CD4-positive, alpha-beta T cell treated with Interleukin-15 for 4 hours (primary cell): ENCODE measurements at places on chromosomes 16 and 17.

GRCh38 chr16:1758923-1759322 lies 12.4 kb downstream of the NME3 start:
- no peak for DNase-seq

GRCh38 chr16:22961206-22961605 lies 147.2 kb downstream of the HS3ST2 start:
- DNase-seq = no peak

GRCh38 chr16:84323606-84324005 lies 28.9 kb downstream of the WFDC1 start:
- DNase-seq = no peak

DNA sequence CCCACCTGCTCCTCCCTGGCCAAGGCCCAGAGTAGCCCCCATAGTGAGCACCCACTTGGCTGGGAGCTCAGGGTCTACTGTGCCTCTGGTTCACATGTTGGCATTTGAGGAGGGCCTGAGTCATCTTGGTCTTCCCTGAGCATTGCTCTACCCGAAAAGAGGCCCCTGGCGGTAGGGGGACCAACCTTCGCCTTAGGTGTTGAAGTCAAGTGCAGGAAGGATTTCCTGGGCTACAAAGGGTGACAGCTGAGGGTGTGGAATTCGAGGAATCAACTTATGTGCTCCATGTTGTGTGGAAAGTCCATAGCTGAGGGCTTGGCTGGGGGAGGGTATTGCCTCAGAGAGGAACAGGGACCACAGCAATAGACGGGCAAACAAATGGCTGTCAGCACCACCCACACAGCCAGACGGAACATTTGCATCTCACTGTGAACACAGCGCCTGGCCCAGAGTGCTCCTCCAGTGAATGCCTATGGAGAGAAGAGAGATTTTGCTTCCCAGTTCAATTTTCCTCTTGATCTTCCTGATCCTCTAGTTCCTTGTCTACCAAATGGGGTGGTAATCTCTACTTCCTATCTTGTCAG lies 35.6 kb upstream of the NGFR start:
- no peak for DNase-seq

DNA sequence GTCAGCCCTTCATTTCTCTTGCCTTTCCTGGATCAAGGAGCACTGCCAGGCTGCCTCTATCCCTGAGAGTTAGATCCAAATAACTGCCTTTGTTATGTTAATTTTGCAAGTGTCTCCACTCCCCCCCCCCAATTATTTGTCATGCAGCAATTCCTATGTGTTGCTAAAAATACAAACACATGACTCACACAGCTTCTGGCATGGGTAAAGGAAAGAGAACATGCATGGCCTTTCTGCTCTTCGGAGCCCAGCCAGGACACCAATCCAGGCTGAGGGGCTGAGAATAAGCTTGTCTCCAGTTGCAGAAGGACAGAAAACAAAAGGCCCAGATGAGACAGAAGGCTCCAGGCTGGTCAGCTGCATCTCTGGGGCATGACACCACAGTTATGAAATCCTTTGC lies 148.0 kb upstream of the TNRC6C start:
- no peak for DNase-seq

- no peak for DNase-seq
Observed at GRCh38 chr16:52497067-52497816, 49.7 kb downstream of the TOX3 start.

- DNase-seq = no peak
Observed at GRCh38 chr16:70604407-70605282, 41.7 kb upstream of the IL34 start.

DNA sequence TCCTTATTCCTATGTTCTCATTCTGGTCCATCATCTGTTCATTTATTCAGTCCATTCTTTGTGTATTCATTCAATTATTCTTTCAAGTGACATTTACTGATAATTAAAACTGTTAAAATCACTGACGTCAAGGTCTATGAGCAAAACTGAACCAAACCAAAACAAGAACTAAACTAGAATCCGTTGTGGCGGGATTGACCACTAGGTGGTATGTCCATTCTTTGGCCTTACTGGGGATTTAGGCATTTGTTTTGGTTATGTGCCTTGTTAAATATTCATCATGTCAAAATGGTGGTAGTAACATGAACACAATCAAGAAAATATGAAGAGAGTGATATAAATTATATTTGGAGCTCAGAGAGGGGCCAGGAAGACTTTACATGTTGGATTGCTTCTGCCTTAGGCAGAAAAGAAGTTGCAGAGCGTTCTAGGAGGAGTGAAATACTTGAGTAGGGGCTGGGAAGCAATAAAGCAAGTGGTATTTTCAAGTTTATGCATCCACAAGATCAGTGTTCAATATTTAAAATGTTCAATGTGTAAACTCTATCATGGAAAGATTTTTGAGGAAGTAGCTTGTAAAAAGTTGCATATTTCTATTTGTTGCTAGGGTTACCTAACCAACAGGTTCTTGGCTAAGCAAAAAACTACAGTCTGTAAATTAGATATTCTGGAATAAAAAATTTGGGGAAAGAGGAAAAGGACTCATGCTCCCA lies 129.0 kb downstream of the CDH13 start:
- no peak for DNase-seq

- no peak for DNase-seq
Observed at GRCh38 chr16:55036371-55036821, 105.7 kb downstream of the IRX5 start.

- DNase-seq = no peak
Observed at GRCh38 chr17:5050278-5050677, 15.1 kb upstream of the SLC52A1 start.

GRCh38 chr17:1562176-1562643 lies 382 bp downstream of the PITPNA start:
- no peak for DNase-seq

GRCh38 chr16:75281826-75282225 lies 30.4 kb upstream of the BCAR1 start:
- DNase-seq = no peak

DNA sequence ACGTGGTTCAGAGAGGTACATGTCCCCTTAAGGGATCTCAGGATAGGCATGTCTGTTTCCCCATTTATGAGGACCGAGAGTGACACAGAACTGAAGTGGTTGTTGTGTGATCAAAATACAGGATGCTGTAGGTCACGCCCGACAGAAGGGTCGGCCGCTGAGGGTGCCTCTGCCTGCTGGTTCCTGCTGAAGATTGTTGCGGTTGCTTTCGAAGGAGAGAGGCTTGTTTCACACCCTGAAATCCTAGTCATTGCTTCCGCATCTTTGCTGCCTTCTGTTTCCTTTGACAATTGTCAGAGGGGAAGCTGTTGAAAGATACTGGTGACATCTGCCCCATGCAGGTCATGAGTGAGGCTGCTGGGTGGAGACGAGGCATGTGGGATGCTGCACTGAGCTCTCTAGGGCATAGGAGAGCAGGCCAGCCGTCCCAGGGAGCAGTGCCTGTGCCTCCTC lies 3.8 kb upstream of the NAT9 start:
- peak; percentile 74 for DNase-seq

DNA sequence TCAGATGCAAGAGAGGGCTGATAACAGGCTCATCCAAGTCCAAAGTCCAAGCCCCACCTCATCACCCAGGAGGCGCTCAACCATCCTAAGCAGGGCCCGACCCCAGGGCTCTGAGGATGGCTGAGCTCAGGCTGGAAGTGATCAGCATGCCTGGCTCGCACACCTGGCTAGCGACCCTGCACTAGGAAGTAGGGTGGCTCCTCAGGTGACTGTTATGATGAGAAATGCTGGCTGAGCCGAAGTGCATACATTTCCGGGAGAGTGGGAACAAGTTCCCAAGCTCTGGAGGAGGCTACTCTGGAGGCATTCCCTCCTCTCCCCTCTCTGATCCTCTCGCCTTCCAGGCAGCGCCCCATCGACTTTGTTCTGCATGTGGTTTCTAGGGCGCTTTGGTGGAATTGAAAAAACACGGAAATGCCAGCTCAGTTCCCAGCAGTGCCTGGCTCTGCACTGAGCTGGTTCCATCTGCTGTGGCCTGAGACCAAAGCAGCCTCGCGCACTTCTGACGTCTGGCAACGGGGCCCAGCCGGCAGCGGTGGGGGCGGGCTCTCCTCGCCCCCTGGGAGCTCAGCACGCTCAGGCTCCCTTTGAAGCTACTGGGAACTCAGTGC lies 130.3 kb downstream of the IRF8 start:
- no peak for DNase-seq

DNA sequence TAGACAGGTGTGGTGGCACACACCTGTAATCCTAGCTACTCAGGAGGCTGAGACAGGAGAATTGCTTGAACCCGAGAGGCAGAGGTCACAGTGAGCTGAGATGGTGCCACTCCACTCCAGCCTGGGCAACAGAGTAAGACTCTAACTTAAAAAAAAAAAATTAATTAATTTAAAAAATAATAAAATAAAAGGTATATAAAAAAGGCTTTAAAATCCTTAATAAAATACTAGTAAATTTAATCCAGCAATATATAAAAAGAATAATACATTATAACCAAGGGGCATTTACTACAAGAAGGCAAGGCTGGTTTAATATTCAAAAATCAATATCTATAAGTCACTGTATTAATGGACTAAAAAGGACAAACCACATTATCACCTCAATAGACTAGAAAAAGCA lies 44.8 kb upstream of the MNT start:
- DNase-seq = no peak

- no peak for DNase-seq
Observed at GRCh38 chr16:2278272-2278608, 10.3 kb upstream of the RNPS1 start.

- DNase-seq = no peak
Observed at GRCh38 chr16:71778780-71779179, 29.9 kb downstream of the AP1G1 start.

DNA sequence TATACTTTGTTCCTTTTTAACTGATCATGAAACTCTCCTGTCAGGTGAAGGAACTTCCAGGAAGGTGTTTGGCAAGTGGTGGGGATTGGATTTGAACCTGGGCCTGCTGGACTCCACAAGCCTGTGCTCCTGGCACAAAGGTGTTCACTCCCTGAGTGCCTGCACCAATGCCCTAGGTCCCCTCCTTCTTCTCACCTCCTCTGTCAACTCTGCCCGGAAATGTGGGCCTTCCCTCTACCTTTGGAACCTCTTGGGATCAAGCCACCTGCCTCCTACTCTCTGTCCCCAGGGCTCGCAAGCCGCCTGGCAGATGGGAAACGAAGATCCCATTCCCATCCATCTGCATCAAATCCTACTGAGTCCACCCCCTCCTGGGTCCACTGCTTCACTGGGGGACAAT lies 40.0 kb downstream of the RTN4RL1 start:
- no peak for DNase-seq

DNA sequence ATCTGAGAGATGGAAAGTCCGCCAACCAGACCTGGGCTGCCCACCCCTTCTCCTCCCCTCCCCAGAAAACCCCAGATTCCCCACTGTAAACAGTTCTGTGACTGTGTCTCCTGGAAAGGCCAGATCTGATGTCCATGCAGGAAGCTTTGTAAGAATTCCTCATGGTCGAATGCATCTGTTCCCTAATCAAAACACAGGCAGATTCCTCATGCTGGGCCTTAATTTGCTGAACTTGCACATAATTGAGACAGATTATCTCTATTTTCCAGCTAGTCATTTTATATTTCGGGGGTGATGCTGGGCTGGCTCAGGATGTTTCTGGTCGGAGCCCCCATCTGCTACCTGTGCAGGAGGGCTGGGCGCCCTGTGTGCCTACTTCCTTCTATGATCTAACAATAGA lies 233.6 kb upstream of the ASIC2 start:
- DNase-seq = no peak

DNA sequence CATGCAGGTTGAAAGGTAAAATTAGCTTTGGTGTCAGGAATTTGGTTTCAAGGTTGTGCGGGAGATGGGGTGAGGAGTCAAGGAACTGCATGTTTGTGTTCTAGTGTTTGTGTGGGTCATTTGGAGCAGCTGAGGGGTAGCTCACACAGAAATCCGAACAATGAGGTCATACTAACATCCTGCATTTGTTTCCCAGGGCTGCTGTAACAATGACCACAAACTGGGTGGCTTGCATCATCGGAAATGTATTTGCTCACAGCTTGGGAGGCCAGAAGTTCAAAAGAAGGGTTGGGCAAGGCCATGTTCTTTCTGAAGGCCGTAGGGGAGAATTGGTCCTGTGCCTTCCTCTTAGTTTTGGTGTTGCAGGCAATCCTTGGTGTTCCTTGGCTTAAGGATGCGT lies 287.4 kb downstream of the HAPSTR1 start:
- DNase-seq = no peak

- no peak for DNase-seq
Observed at GRCh38 chr16:48963306-48963705, 318.3 kb downstream of the CBLN1 start.

- DNase-seq = no peak
Observed at GRCh38 chr17:75433218-75433783, 23.1 kb upstream of the TMEM94 start.

DNA sequence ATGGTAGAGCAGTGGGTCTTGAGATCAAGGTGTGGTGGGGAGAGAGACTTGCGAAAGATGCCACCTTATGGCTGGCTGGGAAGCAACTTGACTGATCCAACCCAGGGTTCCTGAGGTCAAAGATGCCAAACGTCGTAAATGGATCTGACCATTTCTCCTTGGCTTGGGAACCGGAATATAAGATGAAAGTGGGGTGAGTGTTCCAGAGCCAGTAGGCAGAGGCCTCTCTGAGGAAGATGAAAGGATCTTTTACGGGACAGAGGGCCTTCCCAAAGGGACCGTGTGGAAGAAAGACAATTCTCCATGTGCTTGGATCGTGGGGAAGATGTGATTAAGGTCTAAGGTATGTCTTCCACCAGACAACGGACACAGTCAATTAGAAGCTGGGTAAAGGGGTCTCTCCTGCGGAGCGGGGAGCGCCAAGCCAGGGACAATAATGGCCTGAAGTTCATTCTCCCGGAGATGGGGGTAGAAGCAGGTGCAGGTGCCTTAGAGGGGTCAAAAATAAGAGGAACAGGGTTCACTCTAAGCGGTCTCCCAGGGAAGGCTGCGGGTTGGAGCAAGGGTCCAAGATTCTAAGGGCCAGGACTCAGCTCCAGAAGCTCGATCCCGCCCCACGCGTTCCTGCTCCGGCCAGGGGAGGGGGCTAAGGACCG lies 800 bp downstream of the FXR2 start:
- DNase-seq = no peak

DNA sequence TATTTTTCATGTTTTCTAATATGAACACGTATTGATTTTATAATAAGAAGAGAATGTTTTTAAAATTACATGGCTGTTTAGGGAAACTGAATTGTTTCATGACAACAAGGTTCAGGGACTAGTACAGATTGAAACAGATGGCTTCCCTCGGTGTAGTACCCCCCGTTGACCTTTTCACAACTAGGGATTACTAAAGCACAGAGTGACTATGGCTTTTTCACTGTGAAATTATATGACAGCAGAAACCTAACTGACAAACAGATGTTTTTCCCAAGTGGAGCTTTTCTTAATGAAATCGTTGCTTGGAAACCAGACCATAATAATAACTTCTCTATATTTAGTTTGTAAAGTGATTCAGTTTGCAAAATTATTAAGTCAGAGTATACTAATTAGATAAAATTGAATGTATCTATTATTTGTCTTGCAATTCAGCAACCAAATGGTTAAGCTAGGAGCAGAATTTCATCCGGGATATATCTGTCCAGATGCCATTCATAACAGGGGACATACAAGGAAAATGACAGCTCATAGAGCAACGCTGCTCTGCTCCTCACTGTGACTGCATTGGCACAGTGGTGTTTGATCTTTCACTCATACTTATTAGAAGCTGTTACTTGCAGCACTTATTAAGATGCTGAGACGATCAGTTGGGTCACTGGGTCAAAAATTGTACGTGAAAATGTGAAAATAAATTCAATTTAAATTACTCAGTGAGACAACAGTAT lies 111.7 kb downstream of the TANGO6 start:
- DNase-seq = no peak
